ENCODE measurements at places on chromosomes 3 and 15. TPM values are rescaled to one million over a fixed set of nuclear protein-coding genes. Genes with fewer than 3 reads are reported as not detected.

DNA sequence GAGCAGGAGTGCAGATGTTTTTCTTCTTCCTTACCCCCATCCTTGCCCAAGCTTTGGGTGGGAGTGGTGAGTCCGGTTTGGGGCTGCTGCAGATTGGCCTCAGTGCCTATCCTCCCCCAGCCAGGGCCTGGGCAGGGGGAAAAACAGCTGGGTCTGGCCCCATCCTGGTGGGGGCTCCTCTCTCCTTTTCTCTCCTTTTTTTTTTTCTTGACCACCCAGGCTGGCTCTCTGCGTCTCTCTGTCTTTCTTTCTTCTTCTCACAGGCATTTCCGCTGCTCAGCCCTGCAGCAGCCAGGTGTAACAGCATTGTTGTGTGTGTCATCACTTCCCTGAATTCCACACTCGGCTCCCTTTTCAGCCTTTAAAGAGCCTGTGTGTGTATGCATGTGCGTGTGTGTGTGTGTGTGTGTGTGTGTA lies 2.0 kb downstream of the FOXL2NB start:
- no peaks in the 10 kb centered on the region for H3K36me3 ChIP-seq
- H3K4me1 ChIP-seq = peaks cover 31% of the 10 kb centered on the region
- H3K27me3 ChIP-seq = peaks cover 75% of the 10 kb centered on the region
- no peak overlapping the region for H3K27ac ChIP-seq
- H3K4me3 ChIP-seq = no peak overlapping the region
- no peak for DNase-seq

DNA sequence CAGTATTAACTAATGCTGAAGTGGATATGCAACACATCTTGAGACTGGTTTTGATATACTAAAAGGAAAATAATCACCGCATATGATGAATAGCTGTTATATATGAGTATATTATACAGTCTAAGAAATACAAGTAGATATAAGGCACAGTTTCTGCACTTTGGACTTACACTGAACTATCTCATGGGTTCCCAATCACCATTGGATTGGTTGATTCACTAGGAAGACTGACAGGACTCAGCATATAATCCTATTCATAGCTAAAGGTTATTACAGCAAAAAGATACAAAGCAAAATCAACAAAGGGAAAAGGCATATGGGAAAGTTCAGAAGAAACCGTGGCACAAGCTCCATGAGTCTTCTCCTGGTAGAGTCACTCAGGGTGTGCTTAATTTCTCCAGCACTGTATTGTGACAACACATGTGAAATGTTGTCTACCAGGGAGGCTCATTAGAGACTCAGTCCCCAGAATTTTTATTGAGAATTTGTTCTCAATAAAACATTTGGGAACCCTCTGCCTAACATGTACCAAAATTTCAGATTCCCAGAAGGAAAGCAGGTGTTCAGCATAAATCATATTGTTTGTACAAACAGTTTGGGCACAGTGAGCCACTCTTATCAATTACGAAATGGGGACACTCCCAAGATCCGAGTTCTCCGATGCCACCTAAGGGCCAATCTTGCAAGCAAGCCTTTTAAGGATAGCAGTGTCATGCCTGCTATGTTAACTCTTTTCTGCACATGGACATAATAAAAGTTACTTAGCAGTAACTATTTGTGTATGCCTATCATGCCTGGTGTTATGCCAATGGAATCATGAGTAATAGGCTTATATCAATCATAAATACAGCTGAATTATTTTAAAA lies 26.8 kb downstream of the CMC1 start:
- no peak overlapping the region for H3K27ac ChIP-seq
- peaks cover 6% of the 10 kb centered on the region for H3K4me1 ChIP-seq
- no peaks in the 10 kb centered on the region for H3K27me3 ChIP-seq
- no peak for DNase-seq
- no peak overlapping the region for H3K4me3 ChIP-seq

- H3K4me3 ChIP-seq = no peak overlapping the region
- no peak overlapping the region for H3K27ac ChIP-seq
- no peaks in the 10 kb centered on the region for H3K36me3 ChIP-seq
- DNase-seq = no peak
Measured at GRCh38 chr3:196513697-196514349, 1.3 kb downstream of the SMCO1 start.

DNA sequence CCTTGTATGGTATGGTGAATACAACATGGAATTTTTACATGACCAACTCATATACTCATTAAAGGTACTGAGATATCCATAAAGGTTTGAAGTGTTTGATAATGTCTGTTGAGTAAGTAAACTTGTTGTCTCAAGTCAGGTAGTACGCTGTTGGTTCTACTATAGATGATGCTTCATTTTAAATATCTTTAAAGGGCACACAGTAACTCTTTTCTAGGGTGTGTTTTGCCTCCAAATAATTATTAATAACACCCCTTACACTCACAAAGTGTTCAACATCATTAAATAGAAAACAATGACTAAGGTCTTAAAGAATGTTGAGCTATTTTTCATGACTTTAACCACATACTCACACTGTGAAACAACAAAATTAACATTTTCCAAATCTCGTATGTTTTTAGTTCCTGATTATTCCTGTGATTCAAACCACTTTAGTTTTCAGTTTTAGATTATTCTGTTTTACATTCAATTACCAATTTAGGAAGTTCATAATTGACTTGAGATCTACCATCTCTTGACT lies 220.0 kb upstream of the NANOGP8 start:
- DNase-seq = no peak
- no peaks in the 10 kb centered on the region for H3K36me3 ChIP-seq
- no peak overlapping the region for H3K4me3 ChIP-seq
- no peaks in the 10 kb centered on the region for H3K4me1 ChIP-seq
- H3K27me3 ChIP-seq = no peaks in the 10 kb centered on the region

GRCh38 chr3:128468791-128469527 lies 2.3 kb upstream of the DNAJB8 start:
- no peak overlapping the region for H3K4me3 ChIP-seq
- DNase-seq = no peak
- no peak overlapping the region for H3K27ac ChIP-seq
- no peaks in the 10 kb centered on the region for H3K36me3 ChIP-seq
- H3K27me3 ChIP-seq = peaks cover 26% of the 10 kb centered on the region

DNA sequence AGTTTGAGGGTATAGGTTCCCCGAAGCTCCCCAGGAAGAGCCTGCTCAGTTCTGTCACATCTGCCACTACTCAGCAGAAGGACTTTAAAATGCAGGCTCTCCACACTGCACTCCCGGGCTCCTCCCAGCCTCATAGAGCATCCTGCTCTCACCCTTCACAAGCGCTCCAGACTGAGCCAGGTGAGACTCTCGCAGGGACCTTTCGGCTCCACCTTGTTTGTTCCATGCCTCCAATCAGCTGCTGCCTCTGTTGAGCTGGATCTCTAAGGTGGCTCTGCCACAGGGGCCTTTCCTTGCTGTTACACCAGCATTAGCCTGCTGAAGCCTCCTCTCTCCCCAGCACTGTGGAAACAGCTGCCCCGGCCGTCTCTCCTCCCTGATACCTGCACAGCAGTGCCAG lies 56.1 kb downstream of the SLCO3A1 start:
- H3K36me3 ChIP-seq = no peaks in the 10 kb centered on the region
- H3K27me3 ChIP-seq = no peaks in the 10 kb centered on the region
- no peak overlapping the region for H3K27ac ChIP-seq
- no peak overlapping the region for H3K4me3 ChIP-seq
- DNase-seq = no peak
- peaks cover 10% of the 10 kb centered on the region for H3K4me1 ChIP-seq

DNA sequence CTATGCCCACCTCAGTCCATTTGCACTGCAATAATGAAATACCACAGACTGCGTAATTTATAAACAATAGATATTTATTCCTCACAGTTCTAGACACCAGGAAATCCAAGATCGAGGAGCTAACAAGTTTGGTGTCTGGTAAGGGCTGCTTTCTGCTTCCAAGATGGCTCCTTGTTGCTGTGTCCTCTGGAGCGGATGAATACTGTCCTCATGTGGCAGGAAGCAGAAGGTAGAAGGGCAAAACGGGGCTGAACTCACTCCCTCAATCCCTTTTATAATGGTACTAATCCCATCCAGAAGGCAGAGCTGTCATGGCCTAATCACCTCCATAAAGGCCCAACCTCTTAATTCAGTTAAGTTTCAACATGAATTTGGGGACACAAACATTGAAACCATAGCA lies 75.3 kb downstream of the P2RY1 start:
- no peaks in the 10 kb centered on the region for H3K4me1 ChIP-seq
- H3K27me3 ChIP-seq = no peaks in the 10 kb centered on the region
- no peak overlapping the region for H3K27ac ChIP-seq
- no peaks in the 10 kb centered on the region for H3K36me3 ChIP-seq
- no peak for DNase-seq
- no peak overlapping the region for H3K4me3 ChIP-seq

DNA sequence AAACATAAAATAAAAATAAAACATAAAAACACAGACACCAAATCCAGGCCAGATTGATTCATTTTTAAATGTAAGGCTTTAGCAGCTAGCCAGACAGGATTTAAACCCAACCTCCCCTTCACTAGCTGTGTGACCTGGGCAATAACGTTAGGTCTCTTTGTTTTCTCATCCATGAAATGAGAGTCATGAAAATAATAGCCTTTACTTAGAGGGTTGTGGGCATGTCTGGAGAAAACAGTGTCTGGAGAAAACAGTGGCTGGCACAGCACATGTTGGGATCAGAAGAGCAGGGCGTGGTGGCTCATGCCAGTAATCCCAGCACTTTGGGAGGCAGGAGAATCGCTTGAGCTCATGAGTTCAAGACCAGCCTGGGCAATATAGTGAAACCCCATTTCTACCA lies 1.9 kb upstream of the DPPA4 start:
- peaks cover 24% of the 10 kb centered on the region for H3K27me3 ChIP-seq
- peaks cover 11% of the 10 kb centered on the region for H3K4me1 ChIP-seq

- H3K4me1 ChIP-seq = no peaks in the 10 kb centered on the region
- H3K4me3 ChIP-seq = no peak overlapping the region
- H3K27me3 ChIP-seq = no peaks in the 10 kb centered on the region
- no peak overlapping the region for H3K27ac ChIP-seq
Measured at GRCh38 chr3:114649331-114649730, 355.5 kb downstream of the TIGIT start.

GRCh38 chr15:51634591-51635198 lies 12.1 kb upstream of the DMXL2 start:
- no peak for DNase-seq
- peaks cover 10% of the 10 kb centered on the region for H3K4me1 ChIP-seq
- no peaks in the 10 kb centered on the region for H3K36me3 ChIP-seq
- peaks cover 9% of the 10 kb centered on the region for H3K27me3 ChIP-seq
- H3K4me3 ChIP-seq = no peak overlapping the region

- no peak for DNase-seq
- H3K27me3 ChIP-seq = no peaks in the 10 kb centered on the region
- no peak overlapping the region for H3K4me3 ChIP-seq
- peaks cover 65% of the 10 kb centered on the region for H3K36me3 ChIP-seq
Measured at GRCh38 chr15:67201136-67201535, 53.3 kb downstream of the AAGAB start.

HRG gene
- not detected for total RNA-seq

LRRIQ4 gene
- total RNA-seq = not detected

SCAANT1 gene
- not detected for total RNA-seq

MOBP gene
- total RNA-seq = not detected

GUCA1C gene
- total RNA-seq = not detected

KLHL25 gene
- 8.0 TPM for total RNA-seq

MYO5C gene
- 2.4 TPM for total RNA-seq

ZNF717 gene
- 12.5 TPM for total RNA-seq

DNASE1L3 gene
- total RNA-seq = not detected
